ENCODE measurements at places on chromosomes 1 and 21.

DNA sequence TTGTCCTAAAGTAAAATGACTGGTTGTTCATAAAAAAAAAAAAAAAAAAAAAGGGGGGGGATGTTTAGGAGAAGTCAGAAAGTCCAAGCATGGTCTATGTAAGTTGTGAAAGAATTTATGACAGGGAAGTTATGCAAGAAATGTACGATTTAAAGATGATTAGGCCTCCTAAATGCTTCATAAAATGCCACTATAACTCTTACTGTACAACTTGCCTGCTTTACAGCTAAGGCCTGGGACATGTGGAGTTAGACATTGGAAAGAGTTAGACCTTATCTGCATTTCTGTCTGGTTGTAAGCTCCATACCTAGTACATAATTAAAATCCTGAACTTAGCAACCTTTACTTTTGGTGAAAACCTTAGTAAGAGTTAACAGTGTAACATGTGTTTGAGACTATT lies 150.0 kb downstream of the TPR start:
- no peak for DNase-seq

DNA sequence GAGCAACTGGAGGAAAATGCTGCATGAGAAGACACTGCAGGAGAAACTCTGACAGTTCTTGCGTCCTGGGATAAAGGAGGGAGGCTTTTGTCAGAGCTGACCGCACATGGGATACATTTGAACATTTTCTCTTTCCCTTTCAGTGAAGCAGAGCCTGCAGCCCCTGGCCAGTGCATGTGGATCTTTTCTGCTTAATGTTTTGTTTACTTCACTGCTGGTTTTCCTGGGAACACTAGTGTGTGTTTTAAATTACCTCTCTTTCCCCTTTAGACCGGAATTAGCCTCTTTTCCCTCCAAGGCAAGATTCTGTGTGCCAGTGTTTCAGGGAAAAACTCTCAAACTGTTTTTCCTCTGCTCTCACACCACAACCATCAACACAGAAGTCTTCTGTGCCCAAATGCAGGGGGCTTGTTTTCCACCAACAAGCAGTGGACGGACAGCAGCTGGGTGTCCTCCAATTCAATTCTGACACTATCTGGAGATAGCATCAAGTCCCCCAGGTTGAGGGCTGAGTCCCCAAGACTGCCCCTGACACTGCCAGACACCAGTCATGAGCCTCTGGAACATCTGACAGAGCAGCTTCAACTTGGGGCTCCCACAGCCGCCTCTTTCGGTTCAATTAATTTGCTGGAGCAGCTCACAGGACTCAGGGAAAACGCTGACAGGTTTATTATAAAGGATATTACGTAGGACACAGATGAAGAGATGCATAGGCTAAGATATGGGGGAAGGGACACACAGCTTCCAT lies 136.2 kb downstream of the RHOU start:
- no peak for DNase-seq

- no peak for DNase-seq
These were observed 11.0 kb downstream of the JAK1 start for GRCh38 chr1:64955097-64956009.

DNA sequence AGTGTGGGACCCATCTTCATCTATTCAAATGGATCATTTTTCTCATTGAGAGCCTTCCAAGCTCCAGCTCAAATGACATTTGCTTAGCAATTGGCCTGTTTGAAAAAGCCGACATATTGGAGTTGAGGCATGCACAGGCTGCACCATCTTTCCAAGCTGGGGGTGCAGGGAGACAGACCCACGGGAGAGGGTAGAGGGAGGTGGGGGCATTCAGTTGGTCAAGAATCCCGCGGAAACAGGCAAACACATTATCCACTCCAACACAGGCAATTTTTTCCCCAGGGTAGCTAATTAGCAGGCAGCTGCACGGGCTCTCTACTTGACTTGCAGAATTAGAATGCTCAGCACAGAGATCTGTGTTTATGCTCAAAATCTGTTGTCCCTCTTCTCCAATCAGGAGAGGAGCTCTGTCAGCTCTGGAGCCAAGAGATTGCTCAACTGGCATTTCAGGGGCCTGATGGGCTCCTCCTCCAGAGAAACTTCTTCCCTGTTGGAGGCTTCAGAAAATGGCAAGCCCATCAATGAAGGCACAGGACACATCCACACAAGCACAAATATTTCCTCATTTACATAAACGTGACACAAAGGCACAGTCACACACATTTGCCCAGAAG lies 267.8 kb downstream of the FOXD2 start:
- DNase-seq = no peak

DNA sequence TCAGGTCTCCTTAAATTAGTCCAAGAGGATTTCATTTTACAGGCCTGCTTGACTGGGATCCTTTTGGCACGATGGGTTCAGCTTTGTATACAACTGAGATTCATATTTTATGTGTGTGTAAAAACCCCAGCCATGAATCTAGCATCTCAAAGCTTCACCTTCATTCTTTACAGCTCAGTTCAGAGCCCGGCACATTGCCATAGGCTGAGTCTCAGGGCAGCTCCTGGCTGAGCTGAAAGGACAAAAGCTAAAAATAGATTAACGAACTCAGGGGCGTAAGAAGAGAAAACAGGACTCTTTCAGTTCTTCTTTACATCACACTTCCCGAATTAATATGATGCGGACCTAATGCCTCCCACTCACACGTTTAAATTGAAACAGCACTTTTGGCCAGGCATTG lies 262.8 kb upstream of the PBX1 start:
- no peak for DNase-seq

GRCh38 chr1:63914241-63914640 lies 140.4 kb downstream of the ROR1 start:
- DNase-seq = no peak

DNA sequence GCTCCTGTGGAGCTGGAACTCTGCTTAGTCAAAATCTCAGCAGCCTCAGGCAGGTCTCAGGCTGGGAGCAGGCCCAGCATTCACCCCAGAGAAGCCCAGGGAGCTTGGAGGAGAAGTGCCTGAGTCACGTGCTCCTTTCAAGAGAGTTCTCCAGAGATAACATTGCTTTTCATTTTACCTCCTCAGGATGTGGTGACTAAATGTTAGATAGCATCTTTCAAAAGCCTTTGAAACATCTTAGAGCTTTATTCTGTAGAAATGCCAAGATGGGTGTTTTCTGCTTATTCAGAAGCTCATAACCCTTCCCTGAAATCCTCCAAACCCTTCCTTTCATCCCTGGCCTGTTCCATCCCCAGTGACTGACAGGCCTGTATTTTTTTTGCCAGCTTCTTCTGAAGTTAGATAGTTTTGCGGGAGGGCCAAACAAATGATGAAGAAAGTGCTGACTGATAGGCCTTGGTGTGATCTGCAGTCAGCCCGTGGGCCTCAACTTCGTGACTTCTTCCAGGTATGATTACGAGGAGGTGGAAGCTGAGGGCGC lies 58.0 kb downstream of the PGM1 start:
- DNase-seq = peak; percentile 21

- DNase-seq = no peak
These were observed 47.9 kb upstream of the TSPAN2 start for GRCh38 chr1:115137191-115137590.

DNA sequence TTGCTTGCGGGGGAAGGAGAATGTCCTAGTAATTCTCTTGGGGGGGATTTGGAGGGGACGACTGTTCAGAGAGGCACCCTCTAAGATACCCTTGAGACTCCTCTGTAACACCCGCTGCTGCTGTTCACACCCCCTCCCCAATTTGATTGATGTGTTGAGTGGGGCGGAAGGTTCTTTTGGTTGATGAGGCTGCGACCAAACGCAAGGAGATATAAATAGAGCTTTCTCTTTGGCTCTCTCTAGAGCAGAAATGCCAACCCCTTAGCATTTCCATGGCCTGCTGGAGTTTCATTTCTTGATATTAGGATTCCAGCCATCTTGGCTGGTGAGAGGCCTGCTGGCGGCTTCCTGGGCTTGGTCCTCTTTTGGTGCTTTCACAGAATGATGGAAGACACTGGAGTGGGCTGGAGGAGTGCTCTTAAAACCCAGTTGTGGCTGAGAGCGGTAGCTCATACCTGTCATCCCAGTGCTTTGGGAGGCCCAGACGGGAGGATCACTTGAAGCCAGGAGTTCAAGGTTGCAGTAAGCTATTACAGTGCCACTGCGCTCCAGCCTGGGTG lies 2.0 kb downstream of the PIK3CD start:
- DNase-seq = peak; percentile 32

- no peak for DNase-seq
These were observed 8.6 kb downstream of the AIM2 start for GRCh38 chr1:159067699-159068621.

DNA sequence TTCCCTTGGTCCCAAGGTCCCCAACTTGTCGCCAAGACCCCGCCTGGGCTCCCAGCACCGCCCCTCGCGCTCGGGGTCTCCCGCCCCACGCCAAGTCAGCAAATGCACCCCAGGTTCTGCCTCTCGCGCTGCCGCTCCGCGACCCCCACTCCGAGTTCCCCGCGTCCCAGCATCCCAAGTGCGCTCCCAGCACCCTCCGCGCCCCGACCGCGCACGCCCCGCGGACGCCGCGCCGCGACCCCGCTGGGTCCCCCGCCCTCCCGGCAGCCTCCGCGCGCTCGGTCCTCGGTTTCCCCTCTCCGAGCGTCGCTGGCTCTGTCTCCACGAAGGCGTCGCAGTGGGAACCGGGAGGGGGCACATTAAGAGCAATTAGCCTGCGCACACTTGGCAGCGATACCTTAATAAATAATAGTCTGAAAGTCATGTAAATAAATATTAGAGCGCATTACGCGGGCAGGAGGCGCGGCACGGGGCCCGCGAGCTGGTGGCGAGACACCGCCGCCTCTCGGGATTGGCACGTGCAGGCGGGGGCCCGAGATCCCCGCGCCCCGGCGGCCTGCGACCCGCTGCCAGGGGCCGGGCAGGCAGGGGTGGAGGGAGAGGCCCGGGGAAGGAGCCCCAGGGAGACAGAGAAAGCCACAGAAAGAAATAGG lies 75.9 kb downstream of the VWA5B1 start:
- no peak for DNase-seq

GRCh38 chr1:174448531-174448883 lies 743 bp downstream of the GPR52 start:
- DNase-seq = no peak

- no peak for DNase-seq
These were observed 62.6 kb upstream of the CLDN14 start for GRCh38 chr21:36542312-36543101.

- no peak for DNase-seq
These were observed 177.2 kb upstream of the RUNX1 start for GRCh38 chr21:35226328-35226727.

- DNase-seq = no peak
These were observed 209.6 kb downstream of the NUF2 start for GRCh38 chr1:163531345-163531744.

GRCh38 chr1:156481527-156481926 lies 19.0 kb downstream of the MEF2D start:
- no peak for DNase-seq

Measured in stimulated activated CD4-positive, alpha-beta T cell treated with anti-CD3 and anti-CD28 coated beads, Interleukin-15, amount 100 ng/mL, for 48 hours (primary cell).